ENCODE measurements at places on chromosomes 5 and 9. TPM values are rescaled to one million over a fixed set of nuclear protein-coding genes. Genes with fewer than 3 reads are reported as not detected.

- no peak for DNase-seq
These were observed 9.4 kb downstream of the FBXW11 start for GRCh38 chr5:171997011-171997410.

GRCh38 chr5:53035868-53036381, 46.8 kb downstream of the ITGA2 start:
- peak; percentile 5 for DNase-seq

DNA sequence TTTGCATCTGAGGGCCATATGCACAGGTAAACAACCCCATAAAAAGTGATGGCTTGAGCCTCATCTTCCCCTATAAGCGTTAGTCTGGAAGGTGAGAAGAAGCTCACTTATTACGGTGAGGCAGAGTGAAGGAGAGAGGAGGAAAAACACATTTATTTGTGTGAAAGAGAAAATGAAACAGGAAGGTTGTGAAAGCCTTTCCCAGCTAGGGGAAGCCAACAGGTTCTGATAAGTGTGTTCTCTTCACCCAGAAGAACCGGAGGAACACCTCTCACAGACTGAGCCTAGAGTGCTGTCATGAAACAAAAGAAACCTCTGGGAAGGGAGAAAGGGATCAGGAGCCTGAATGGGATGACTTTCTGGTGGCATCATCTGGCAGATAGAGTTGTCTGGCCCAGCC, 192.5 kb downstream of the PTTG1 start:
- DNase-seq = no peak

Gene PALM2AKAP2
- 5.6 TPM for total RNA-seq

All from neural crest cell (in vitro differentiated cells).